Nephron progenitor cell (in vitro differentiated cells): ENCODE measurements at places on chromosomes 16 and 17.

DNA sequence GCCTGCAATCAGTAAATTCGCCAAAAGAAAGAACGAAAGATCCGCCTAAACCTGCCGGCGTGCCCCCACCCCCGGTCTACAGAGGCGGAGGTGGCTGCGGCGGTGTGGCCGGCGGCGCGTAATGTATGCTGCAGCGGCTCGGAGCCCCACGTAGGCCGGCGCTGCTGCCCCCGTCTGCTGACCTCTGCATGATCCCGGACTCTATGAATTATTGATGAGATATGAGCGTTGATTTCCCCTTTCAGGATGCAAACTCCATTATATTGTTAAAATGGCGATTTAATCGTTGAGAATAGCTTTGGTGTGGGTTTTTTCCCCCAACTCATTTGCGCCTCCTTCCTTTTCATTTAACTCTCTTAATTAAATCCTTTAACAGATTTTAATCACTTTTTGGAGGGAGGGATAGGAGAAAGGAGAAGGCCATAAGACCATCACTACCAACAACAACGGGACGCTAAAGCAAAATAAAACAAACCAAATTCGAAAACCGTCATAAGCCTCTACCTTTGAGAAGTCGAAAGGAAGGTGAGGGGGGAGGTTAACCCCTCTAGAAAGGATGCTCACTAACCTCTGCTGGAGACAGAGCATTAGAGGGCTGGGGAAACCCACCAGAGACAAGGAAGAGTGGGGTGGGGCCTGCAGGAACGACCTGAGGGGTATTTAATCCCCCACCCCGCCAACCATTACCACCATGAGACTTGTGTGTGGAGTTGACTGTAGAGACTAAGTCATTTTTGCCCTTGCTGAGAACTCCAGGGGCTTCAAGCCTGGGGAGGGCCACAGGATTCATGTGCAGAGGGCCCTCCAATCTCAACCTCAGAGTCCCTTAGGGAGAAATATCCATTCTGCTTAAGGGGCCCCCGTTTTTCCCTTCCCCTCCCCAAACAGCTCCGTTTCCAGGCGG, 3.4 kb downstream of the HOXB3 start:
- DNase-seq, result no peak

GRCh38 chr16:53309457-53309856, 124.8 kb upstream of the RBL2 start:
- no peak for DNase-seq

DNA sequence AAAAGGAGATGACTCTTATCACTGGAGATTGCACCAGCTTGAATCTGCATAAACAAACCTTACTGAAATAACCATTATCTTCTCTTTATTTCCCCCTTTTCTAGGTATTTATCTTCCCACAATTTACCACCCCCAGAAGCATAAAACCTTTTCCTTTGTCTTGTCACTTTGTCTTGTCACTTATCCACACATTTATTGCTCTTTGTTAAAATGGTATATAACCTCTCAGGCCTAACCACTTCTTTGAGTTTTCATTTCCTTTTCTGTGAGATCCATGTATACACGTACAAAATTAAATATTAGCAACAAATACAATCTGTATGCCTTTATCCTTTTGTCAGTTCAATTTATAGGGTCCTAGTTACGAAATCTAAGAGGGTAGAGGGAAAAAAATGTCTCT, 122.9 kb downstream of the CACNG3 start:
- DNase-seq, result no peak

DNA sequence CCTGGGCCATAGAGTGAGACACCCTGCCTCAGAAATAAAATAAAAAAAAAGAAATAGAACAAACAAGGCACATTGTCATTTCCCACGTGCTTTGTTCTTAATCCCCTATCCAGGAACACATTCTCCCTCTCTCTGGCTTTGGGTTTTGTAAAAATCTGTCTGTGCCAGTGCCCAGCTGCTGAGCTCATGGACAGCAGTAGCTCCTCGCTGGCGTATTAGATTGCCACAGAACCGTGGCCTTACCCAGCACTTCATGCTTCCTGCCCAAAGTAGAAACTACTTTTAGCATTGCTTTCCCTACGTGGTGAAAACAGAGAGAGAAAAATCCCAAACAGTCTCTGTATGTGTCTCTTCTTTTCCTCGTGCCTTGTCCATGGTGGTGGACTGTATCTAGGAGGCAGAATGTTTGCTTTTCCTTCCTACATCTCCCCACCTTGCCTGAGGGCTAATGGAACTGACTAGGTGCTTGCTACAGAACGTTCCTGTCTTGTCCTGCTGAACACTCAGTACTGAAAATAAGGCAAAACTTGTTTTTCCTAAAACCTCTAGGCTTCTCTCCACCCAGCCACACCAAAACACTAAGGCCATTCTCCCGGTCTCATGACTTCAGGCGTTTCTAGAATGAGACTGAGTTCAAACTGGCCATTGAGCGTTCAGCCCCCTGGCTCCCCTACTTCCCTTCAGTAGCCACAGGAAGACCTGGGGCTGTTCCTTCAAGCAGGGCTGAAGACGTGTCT, 26.1 kb downstream of the MNT start:
- DNase-seq, result no peak

GRCh38 chr16:64880994-64881393, 240.9 kb downstream of the CDH11 start:
- no peak for DNase-seq

- DNase-seq, result no peak
Observed at GRCh38 chr17:19461681-19462080, 50.6 kb downstream of the RNF112 start.

- no peak for DNase-seq
Observed at GRCh38 chr17:57077000-57077399, 8.0 kb upstream of the AKAP1 start.

DNA sequence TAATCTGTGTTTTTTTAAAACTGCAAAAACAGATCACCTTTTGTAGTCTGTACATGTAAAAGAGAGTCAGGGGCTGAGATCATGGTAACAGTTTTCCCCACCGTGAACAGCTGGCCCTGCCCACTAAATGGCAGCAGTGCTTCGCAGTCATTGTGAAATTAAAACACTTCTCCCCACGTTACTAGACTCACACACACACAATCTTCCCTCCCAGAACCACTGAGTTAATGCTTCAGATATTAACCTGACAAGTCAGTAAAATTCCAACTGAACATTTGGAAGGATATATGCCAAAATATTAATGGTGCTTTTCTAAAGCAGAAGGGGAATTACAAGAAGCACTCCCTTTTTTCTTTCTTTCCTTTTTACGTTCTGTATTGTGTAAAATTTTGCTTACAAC, 1.2 kb upstream of the CD300LG start:
- DNase-seq, result no peak

- no peak for DNase-seq
Observed at GRCh38 chr17:82262344-82262743, 11.2 kb downstream of the CSNK1D start.
